PC-3 (cell line): ENCODE measurements at places on chromosomes 12 and 14.

- no peak for DNase-seq
These were observed 166.9 kb downstream of the FOXN3 start for GRCh38 chr14:89249972-89250654.

DNA sequence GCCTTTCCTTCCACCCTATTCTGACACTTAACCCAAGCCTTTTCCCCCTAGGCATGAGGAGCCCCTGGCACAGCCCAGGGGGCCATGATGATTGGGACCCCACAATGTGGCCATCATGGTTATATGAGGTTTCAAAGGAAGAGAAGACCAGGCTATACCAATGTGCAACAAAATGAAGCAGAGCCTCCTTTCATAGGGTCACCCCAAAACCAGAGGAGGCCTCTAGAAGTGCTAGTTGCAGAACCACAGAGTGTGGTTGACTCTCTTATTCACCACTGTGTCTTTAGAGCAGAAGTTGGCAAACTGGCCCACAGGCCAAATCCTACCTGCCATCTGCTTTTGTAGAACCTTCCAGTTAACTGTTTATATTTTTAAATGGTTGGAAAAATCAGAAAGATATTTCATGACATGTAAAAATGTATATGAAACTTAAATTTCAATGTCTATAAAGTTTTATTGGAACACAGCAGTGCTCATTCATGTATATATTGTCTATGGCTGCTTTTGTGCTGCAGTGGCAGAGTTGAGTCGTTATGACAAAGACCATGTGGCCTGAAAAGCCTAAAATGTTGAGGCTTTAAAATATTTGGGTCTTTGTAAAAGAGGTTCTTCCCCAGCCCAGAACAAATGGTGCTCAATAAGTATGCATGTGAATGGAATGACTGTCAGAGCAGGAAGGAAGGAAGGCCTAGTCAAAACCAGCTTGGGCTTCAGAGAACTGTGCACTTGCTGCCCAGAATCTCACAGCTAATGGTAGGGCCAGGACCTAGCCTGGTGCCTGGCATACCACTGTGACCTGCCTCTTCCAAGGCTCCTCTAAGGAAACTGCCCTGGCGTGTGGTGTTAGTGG, 49.2 kb downstream of the SUSD6 start:
- no peak for DNase-seq

- no peak for DNase-seq
These were observed 414.0 kb downstream of the SOX5 start for GRCh38 chr12:23535441-23535840.

DNA sequence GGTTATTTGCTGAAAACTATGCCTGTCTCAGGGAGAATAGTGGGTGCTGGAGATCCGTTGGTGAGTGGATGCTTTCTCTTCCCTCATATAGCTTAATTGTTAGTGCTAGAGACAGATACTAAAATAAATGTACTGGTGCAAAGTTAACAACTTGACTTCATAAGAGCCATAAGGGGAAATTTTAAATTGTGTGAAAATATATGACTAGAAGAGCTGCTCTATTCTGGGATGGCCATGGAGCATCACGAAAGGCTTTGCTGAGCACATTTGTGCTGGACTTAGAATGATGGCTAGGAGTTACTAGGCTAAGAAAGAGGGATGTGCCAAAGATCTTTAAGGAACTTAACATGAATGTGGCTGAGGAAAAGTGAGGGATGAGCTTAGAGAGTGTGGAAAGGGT, 668.8 kb downstream of the NRXN3 start:
- DNase-seq = no peak

DNA sequence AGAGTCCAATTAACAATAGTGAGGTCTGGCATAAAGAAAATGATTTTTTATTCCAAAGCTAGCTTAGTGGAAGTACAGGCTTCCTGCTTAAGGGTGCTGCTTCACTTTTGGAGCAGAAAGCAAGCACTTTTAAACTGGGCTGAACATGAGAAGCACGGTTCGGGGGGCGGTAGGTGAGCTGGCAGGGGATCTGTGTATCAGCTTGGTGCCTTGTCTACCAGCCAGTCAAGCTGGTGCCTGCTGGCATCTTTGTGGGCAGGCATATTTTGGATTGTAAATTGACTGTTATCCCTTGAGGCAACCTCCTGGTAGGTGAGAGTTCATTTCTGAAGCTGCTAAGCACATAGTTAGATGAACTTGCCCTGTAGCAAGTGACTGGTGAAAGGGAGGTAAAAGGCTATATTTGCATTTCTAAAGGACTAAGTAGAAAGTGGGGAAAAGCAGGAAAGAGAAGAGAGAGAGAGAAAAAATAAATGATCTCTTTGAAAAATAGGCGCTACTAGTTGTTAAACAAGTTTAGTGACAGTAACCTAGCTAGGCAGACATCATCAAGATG, 121.1 kb upstream of the SYT10 start:
- DNase-seq = peak; percentile 47

DNA sequence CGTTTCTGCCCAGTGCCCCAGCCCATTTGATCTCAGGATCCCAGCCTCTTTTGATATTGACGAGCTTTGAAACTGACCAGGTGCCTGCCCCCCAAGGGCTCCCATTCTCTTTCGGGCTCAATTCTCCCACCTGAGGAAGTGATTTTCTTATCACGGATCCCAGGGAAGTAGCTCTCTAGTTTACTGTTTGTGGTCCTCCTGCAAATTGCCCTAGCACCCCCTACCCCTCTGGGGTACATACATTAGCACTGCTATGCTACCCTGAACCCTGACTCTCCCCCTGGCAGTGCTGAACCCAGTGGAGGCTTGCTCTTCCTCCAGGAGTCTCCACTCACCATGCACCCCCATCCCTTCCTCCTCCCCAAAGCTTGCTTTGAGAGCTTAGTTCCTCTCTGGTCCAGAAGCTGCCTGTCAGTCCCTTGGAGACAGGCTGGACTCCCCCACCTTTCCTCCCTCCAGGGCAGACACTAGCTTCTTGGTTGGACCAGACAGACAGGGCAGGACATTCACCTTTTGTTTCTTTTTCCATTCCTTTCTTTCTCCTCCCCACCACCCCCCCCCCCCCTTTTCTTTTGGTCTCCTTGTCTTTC, 4.4 kb upstream of the TBX3 start:
- DNase-seq = no peak

GRCh38 chr12:117680312-117680711, 288.5 kb downstream of the KSR2 start:
- peak; percentile 43 for DNase-seq

DNA sequence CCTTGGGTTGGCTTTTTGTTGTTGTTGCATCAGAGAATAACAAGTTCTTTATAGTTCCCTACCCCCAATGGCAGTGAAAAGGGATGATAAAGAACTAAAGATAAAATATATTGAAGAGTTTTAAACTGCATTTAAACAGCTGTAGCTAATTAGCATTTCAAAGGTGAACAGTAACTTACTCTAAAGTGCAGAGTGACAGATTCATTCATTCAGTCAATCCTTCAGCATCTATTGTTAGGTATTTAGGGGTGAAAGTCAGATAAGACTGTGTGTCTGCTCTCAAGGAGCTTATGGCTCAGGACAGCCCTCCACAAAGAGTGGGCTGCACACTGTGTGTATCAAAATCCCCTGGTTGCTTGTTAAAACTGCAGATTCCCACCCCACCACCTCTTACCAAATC, 146.1 kb downstream of the SSPN start:
- no peak for DNase-seq

DNA sequence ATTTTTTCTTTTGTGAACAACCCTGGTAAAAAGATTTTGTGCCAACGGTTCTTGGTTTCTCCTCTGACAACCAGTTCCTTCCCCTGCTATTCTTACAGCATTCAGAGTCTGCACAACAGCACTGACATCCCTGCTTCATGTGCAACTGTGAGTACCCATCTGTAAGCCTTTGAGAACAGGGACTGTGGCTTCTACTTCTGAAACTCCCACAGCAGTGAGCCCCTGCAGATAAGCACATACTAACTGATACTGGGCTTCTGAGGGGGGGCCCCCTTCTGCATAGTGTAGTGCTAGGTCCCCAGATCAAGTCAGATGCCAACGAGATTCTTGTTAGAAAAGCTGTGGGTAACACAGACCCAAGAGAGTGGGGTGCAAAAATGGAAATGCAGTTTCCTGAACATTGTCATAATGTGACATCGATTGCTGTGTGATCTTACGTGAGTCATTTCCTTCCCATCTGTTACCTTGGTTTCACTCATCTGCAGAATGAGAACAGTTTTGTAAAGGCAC, 11.1 kb upstream of the NINJ2 start:
- DNase-seq = peak; percentile 5

GRCh38 chr14:85124631-85125290, 405.2 kb upstream of the FLRT2 start:
- DNase-seq = no peak

- DNase-seq = no peak
These were observed 9.6 kb upstream of the FLVCR2 start for GRCh38 chr14:75568791-75569190.

- DNase-seq = peak; percentile 7
These were observed 362.1 kb upstream of the STXBP6 start for GRCh38 chr14:25411781-25412757.

DNA sequence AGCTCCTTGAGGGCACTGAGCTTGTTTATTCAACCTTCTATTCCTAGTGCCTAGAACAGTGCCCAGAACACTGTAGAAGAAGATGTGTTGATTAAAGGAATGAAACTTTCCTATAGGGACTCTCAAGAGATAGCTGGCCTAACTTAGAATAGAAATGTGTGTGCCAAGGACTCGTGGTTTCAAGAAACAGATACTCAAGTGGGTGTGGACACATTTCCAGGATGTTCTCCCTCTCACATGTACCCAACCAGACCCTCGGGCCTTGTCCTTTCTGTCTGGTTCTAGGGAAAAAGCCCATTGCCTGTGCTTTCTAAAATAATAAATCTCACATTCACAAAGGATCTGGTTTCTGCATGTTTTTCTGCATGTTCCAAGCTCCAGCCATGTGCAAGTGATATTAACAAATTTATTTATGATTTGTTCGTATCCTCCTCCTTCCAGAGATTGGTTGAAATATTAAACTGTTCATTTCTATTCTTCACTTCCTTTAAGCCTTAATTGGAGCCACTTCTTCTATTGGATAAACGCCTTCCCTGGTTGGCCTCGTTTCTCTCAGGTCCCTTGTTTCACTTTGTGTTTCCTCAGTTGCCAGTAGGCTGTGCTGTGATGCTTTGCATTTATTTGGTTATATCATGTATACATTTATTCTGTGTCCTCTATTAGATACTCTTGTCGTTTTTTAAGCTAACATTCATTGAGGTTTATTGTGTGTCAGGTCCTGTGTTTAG, 89.8 kb downstream of the CRADD start:
- peak; percentile 85 for DNase-seq

DNA sequence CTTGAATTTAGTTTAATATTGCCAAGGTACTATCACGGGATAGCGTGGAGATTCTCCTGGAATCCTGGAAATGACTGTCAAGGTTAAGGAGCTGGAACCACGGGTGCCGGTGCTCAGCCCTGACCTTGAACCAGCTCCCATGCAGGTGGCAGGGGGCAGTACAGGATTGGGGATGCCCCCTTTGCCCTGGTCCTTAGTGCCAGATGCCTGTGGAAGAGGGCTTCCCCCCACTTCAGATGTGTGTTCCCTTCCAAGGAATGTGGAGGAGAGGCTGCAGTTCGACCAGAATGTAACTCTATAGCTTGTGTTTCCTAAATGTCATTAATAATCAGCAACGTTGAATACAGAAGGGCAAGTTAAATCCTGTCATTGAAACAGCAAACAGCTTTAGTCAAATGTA, 258.9 kb downstream of the VRK1 start:
- peak; percentile 6 for DNase-seq

DNA sequence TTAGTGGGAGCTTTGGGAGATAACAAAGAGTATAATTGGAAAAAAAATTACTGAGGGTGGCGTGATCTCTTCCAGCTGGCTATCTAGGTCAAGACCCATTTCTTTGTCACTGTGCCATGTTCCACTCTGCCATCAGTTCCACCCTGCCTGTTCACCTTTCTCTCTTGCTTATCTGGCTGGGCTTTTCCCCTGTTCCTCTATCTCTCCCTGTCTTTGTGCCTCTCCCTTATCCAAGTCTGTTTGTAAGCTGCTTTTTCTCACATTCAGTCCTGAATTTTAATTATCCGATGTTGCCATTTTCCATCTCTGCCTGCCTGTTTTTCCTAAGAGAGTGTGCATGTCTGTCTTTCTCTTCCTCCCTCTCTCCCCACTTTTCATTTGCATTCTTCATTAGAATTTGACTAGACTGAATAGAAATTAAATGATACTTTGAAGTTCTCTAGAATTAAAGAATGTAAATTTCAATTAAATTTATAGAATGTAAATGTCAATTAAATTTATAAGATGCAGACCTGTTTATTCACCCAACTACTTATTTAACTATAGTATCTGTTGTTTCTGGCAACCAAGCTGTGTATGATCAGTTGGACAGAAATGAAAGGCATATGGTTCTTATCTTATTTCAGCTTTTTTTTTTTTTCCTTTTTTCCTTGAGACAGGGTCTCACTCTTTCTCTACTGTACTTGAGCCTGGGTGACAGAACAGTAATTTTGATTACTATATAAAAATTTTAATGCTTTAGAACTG, 40.9 kb upstream of the A2ML1 start:
- DNase-seq = no peak

GRCh38 chr14:45144658-45145057, 8.9 kb downstream of the FANCM start:
- no peak for DNase-seq

DNA sequence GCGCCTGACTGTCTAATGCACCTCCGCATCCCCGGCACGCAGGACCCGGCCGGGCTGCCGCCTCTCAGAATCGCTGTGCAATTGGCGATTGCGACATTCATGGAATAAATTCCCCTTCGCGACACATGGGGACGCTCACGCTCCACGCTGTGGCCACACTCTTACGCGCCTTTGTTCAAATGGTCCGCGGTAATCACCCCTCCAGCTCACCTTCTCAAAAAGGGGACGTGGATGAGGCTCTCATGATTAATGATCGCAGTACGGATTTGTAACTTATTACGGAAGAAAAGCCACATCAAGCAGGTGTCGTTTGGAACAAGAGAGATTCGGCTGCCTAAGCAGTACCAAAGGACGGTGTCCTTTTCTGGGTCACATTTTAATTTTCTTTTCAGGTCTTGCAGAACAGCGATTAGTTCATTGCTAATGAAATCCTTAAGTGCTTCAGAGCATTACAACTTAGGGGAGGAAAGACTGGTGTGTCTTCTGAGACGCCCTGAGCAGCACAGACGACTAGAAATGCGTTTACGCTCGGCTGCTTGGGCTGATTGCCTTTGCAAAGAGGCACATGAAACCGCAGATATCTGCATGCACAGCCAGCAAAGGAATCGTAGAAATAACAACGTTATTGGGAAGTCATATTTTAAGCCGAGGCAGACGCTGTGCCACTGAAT, 37.3 kb upstream of the ADGRD1 start:
- peak; percentile 80 for DNase-seq

- no peak for DNase-seq
These were observed 557.7 kb downstream of the TRHDE start for GRCh38 chr12:72829838-72830237.

GRCh38 chr12:115437061-115437567, 753.1 kb upstream of the TBX3 start:
- no peak for DNase-seq

DNA sequence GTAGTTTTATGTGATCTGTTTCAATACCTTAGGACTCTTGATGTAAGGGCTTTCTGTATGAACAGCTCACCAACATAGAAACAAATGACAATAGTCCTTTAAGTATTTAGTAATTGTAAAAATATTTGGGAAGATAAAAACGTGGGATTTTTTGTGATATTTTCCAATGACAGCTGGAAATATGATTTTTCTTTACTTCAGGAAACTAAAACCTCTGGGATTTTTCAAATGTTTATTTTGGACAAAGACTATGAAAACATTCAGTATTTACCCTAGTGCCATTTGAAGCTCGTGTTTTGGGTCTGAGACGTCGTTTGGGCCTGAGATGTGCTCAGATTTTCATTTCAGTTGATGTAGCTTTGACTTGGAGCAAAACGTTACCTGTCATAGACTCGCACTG, 240.0 kb downstream of the BMP4 start:
- no peak for DNase-seq
